ENCODE measurements at places on chromosomes 3 and 15.

DNA sequence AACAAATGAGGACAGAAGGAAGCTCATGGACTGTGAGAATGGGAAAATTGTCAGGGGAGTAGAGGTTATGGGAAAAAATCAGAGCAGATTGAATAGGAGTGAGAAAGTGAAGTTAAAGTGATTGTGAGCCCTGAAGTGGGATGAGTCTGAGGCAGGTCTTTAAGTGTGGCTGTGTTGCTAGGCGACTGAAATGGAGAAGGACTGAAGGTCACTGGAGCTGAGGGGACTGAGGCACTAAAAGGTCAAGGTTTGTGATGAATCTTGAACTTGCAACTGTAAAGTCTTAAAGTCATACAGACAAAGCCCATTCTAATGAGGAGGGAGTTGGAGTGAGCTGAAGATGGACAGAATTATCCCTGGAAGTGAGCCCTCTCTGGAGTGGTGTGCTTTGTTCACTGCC lies 518.9 kb downstream of the TUSC7 start:
- no peak for DNase-seq

- DNase-seq, result no peak
Measured at GRCh38 chr3:171230865-171231264, 204.3 kb upstream of the SLC2A2 start.

- DNase-seq, result no peak
Measured at GRCh38 chr3:33716227-33716626, 1.8 kb downstream of the CLASP2 start.

DNA sequence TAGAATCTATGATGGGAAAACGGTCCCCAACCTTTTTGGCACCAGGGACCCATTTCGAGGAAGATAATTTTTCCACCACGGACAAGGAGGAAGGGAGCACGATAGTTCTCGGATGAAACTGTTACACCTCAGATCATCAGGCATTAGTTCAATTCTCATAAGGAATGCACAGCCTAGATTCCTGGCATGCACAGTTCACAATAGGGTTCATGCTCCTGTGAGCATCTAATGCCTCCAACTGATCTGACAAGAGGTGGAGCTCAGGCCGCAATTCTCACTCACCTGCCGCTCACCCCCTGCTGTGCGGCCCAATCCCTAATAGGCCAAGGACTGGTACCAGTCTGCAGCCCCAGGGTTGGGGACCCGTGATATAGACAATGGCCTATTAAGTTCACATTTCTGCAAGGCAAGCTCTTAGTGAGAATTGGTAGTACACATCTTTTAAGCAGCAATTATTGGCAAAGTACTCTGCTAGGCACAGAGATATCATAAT lies 26.5 kb downstream of the CD200R1 start:
- DNase-seq, result no peak

DNA sequence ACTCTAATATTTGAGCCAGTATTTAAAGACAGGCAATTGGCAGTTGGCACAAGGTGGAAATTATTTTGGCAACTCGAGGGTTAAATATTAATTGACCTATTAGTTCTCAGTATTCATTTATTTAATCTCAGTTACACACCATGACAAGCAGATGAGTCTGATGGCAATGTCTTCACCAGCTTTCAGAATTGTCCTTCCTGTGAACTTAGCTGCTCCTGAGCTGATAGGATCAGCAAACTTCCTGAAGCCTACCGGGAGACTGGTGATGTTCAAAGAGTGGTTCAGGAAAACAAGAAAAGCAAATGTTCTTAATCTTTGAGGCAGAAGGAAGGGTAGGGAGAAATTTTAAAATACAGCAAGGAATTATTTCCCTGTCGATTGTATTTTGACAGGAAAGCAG lies 522.2 kb downstream of the SOX2 start:
- DNase-seq, result no peak

- DNase-seq, result no peak
Measured at GRCh38 chr3:194305356-194306108, 45.6 kb downstream of the CPN2 start.

DNA sequence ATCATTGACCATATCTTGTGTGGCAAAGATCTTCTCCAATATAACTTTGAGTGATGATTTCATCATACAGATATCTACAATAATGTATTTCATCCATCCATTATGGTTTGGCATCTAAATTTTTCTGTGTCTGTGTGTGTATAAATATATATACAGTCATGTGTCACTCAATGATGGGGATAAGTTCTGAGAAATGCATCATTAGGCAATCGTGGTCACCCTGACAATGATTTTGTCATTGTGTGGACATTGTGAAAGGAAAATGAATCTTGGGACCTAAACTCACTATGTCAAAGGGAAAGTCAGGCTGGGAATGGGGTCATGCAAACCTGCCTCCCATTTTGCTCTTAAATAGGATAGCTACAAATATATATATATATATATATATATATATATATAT lies 12.4 kb downstream of the CFAP161 start:
- DNase-seq, result no peak

DNA sequence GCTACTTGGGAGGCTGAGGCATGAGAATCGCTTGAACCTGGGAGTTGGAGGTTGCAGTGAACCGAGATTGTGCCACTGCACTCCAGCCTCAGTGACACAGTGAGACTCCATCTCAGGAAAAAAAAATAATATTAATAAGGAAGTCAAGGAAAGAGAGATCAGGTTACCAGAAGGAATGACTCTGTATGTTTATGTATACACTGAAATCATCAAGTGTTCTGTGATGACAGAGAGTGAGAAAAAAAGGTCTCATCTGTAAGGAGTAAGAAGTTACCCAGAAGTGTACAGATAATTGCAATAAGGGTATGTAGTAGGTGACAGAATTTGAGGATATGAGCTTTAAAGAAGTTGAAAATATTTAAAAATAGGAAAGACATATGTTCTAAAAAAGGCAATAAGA lies 4.3 kb upstream of the CCDC50 start:
- no peak for DNase-seq

DNA sequence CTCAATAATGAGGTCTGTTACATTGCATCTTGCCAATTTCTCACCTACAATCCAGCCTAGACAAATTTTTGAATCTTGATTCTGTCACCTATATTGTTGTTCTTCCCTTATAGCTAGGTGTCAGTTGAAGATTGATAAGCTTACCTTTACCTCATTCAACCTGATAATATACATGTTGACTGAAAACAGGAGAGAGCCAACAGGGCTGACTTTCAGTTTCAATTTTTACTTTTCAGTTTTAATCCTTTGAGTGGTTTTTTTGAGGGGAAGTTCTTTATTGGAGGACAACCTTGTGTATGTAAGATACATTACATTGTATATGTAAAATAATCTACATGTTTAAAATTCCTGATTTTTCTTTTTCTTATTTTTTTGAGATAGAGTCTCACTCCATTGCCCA lies 5.8 kb downstream of the ATP13A5 start:
- no peak for DNase-seq

DNA sequence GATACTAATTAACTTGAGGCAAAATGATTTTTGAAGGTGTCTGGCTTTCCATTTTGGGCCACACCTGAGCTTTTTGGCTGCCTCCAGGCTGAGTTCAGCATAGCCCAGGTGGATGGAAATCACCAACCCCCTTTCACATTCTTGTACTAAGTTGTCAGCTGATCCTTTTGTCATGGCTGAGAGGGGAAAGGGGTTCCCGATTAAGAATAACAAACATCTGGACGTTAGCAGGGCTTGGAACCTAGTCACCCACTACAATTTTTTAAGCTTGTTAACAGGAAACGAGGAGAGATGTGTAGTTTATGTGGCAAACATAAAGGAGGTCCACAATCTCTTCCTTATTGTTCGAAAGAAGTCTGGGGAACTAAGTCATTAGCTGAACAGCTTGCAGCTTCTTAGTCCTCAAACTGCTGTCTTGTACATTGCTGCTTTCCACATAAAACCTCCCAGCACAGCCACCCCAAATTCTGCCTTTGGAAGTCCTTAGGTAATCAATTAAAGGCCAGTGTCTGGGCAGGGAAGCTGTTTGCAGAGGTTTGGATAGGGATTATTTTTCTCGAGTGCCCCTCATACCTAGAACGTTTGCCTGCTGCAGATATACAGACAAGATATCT lies 5.0 kb downstream of the NR2F2 start:
- DNase-seq, result no peak

DNA sequence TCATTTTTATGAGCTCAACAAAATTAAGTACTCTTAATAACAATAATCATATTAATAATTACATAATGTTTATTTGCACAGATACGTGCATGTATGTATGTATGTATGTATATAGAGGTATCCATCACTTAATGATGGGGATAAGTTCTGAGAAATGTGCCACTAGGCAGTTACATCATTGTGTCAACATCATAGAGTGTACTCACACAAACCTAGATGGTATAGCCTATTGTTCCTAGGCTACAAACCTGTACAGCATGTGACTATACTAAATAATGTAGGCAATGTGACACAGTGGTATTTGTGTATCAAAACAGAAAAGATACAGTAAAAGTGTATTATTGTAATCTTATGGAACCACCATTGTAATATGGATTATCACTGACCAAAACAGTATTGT lies 874.7 kb upstream of the GBE1 start:
- no peak for DNase-seq

- no peak for DNase-seq
Measured at GRCh38 chr3:106088304-106088703, 219.5 kb upstream of the CBLB start.

All from gastrocnemius medialis (tissue), 4 donors.